ENCODE measurements at places on chromosomes 3 and 15.

- DNase-seq, result no peak
These were observed 38.6 kb downstream of the UMPS start for GRCh38 chr3:124768812-124769211.

DNA sequence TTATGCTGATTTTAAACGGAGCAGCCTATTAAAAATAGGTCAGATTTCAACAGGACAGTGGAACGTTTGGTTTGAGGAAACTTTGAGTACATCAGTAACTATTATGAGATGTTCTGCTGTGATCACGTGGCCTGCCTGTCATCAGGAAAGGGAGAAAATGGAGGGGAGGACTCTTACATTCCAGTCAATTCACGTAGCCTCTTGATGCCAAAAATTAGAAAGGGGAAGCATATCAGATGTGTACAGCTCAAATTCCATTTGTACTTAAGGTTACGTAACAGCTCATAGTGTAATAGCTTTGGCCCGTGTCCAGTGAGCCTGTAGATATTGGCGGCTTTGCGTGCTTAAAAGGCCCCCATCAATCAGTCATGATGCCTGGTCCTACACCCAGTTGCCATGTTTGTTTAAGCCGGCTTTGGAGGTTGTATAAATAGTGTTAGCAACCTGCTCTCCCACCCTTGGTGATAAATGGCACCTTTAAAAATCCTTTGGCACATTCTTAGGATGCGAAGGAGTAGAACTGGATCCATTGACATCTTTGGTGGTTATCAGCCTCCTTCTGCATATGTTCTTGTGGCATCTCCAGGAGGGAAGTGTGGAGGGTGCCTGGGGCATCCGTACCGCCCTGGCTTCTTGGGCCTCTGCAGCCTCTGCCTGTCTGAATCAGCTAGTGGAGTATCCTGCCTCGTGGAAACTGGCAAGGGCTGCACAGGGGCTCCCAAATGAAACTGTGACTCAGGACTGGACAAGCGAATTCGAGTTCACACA lies 163.9 kb downstream of the THSD4 start:
- no peak for DNase-seq

- no peak for DNase-seq
These were observed 23.5 kb downstream of the IL12A start for GRCh38 chr3:160012108-160012507.

DNA sequence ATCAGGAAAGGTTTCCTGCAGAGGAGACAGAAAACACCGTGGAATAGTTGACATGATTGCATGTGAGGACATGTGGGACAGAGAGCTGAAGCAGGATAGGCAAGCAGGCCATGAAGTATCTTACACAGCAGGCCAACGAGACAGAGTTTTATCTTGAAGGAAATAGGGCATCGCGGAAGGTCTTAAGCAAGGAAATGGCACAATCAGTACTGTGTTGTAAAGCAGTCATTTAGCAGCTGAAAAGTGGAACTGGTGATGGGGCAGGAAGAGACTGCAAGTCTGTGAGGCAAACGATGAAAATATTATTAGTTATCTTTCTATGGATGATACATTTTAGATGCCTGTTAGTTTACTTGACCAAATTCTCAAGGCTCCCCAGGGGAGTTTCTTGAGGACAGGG lies 535.1 kb downstream of the SOX2 start:
- no peak for DNase-seq

DNA sequence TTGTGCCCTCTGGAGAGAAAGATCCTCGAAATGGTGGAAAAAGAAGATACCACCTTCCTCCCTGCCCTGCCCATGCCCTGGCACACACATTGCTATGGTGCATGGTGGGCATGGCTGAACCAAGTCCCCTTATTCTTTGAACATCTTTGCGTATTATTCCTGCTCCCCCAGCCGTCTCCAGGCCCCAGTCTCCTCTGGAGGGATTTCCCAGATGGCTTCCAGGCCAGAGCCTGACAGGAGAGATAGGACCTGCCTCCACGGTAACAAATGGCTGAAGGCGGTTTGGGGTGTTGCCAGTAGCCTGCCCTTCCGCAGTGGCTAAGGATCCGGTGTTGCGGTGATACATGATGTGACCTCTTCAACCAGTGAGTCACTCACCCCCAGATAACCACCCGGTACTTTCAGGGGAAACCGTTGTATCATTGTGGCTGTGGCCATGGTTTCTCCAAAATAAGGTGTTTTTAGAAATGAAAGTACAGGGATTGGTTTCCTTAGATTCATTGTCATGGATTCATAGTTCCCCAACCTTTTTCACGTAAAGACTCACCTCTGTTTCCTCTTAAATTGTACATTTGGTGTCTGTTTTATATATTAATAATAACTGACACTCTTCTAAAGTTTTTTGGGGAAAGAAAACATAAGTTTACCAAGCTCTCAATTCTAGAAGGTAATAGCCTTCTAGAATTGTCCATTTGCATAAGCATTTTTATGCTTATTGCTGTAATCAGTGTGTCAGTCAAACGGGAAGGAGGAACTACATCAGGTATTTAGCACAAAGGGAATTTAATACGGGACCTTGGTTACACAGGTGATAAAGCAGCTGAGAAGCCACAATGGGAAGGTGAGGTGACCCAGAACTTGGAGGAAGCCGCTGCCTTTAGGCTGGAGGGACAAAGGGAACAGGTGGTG lies 25.9 kb downstream of the SMAD3 start:
- peak; percentile 74 for DNase-seq

GRCh38 chr3:123202451-123202850 lies 708 bp downstream of the SEC22A start:
- DNase-seq, result no peak

- DNase-seq, result no peak
These were observed 28.4 kb downstream of the ADCY5 start for GRCh38 chr3:123420416-123420968.

DNA sequence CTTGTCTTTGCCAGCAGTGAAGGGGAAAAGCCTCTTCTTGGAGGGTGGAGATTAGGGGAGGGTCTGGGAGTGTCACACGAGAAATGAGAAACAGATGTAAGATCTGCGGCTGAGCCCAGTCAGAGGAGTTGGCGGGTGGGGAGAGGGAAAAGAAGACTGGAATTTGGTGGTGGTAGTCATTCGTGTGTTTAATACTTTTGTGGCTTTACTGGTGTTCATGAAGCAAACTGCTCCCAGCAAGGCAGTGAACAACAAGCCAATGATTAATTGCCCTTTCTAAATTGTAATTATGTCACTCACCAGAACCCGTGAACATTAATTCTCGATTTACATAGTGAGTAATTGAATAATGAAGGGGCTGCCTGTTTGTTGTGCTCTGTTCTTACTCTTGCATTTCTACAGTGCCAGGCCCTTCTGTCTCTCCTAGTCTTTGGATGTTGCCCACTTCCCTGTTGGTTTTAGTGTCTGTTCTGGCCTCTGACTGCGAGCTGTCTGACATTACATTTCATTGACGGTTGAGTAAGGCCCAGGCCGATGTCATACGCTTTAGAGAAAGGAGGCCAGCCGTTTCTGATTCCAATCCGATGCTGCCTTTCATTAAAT lies 78.0 kb downstream of the CHCHD6 start:
- DNase-seq, result no peak

DNA sequence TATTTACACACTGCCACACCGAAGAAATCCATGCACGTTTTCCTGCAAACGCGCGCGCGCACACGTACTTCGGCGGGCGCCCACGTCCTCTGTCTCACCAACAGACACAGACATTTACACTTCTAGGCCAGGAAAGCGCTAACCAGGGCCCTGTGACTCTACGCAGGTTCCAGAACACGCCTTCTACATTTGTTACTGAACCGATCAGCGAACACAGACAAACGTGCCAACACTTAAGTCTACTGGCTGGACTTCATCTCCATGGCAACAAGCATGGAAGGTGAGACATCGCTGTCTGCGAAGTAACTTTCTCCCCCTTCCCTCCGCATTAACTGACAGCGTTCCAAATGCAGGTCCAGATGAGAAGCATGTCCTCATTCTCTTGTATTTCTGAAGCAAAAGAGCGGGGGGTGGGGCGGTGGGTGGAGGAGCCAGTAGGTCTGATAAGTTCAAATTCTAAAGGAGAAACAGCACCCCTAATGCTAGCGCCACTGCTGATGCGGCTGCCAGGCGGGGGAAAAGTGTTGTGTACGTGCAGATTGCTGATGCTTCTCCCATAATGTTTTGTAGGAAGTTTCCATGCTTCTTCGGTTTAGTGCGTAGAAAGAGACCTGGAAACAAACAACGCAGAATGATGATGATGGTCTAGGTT lies at the start of gene CTXN2:
CTXN2 (plus strand) TSS at position 92 of the 652 bp plus-strand sequence. CDS start 9,636 bp downstream, outside the sequence.
- no peak for DNase-seq

Measured in left ventricle myocardium inferior (tissue), 1 donor.